ENCODE measurements at places on chromosomes 11 and 22.

GRCh38 chr11:70763606-70764005 is 365.3 kb downstream of the CTTN start:
- DNase-seq, result no peak

- no peak for DNase-seq
Measured at GRCh38 chr11:47941907-47942558, 38.3 kb upstream of the PTPRJ start.

- DNase-seq, result no peak
Measured at GRCh38 chr22:22798232-22798616, 89.4 kb upstream of the IGLL5 start.

GRCh38 chr22:37907036-37907954 is 1.2 kb downstream of the MICALL1 start:
- DNase-seq, result no peak

DNA sequence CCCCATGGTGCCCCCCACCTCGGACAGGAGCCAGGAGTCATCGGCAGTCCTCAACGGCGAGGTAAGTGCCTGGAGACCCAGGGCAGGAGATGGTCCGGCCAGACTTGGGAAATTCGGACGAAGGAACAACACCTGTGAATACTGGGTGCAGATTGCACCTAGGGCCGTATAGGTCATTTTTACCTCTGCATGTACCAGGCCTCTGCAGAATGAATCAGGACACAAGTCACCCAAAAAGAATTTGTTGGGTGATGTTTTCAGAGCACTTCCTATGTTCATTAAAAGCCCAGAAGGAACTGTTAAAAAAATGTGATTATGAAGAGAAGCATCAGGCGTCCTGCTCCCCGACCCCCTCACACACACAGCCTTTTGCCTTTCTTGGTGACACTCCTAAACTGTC is 93.9 kb downstream of the C11orf91 start:
- DNase-seq, result no peak

- DNase-seq, result no peak
Measured at GRCh38 chr11:61718621-61719302, 33.7 kb upstream of the MYRF start.

DNA sequence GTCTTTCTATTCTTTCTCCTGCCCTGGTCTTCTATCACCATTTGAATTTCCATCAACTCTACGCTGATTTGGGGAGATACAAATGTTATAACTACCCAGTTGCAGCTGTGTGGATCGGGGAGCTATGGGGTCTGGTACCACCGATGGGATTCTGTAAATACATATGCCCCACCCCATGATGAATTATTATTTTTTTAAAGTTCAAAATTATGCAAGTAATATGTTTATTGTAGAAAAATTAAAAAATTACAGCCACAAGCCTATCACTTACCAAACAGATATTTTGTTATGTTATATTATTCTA is 52.4 kb upstream of the CLMP start:
- DNase-seq, result no peak

GRCh38 chr11:196786-197731 is 4.2 kb downstream of the SCGB1C1 start:
- no peak for DNase-seq

DNA sequence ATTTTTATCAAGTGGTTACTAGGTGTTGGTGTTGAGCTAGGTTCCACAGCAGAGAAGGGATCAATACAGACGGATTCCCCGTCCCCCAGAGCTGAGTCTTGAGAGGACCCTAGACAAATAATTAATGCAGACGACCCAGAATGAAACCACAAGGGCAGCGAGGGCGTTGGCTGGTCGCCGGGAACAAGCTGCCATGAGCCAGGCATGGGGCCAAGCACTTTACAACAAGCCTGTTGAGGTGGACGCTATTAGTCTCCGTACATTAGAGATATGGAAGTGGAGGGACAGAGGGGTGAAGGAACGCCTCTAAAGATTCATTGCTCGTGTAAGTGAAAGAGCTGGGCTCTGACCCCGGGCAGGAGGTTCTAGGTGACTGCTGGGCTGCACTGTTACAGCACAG is 77.1 kb upstream of the EIF3D start:
- DNase-seq, result no peak

DNA sequence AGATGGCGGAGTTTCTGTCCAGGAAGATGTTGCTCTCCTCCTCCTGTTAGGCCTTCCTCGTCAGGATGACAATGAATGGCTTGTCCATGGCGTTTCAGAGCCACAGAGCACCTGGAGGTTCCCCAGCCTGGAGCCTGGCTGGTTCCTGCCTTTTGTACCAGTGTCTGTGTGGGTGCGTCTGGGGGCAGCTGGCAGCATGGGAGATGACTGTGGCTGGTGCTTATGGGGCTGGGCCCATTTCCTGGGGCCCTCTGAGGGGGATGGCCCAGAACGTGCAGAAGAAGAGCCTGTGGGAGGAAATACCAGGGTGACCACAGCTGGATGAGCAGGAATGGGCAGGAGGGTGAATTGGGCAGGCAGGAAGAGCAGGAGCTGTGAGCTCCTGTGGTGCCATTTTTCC is 6.7 kb downstream of the SLC37A2 start:
- DNase-seq, result no peak

GRCh38 chr22:40251106-40251505 is 73.4 kb downstream of the TNRC6B start:
- DNase-seq, result no peak

GRCh38 chr11:118277312-118277711 is 13.2 kb upstream of the MPZL2 start:
- DNase-seq, result no peak

GRCh38 chr11:109236188-109236587 is 185.8 kb upstream of the C11orf87 start:
- DNase-seq, result no peak

DNA sequence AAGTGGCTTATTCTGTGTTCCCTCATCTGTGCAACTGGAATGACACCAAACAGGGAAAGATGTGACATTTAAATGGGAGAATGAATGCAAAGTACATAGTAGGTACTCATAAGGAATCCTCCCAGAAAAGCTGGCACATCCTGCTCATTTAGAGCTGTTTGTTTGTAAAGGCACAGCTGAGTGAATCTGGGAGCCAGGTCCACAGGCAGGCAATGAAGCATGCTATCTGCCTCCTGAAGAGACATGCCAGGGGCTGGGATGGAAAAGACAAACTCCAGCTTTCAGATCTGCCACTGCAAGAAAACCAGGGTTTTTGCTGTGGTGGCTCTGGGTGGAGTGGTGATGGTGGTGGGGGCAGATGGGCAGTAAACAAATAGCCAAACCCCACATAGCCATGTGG is 150.1 kb downstream of the TENM4 start:
- no peak for DNase-seq

DNA sequence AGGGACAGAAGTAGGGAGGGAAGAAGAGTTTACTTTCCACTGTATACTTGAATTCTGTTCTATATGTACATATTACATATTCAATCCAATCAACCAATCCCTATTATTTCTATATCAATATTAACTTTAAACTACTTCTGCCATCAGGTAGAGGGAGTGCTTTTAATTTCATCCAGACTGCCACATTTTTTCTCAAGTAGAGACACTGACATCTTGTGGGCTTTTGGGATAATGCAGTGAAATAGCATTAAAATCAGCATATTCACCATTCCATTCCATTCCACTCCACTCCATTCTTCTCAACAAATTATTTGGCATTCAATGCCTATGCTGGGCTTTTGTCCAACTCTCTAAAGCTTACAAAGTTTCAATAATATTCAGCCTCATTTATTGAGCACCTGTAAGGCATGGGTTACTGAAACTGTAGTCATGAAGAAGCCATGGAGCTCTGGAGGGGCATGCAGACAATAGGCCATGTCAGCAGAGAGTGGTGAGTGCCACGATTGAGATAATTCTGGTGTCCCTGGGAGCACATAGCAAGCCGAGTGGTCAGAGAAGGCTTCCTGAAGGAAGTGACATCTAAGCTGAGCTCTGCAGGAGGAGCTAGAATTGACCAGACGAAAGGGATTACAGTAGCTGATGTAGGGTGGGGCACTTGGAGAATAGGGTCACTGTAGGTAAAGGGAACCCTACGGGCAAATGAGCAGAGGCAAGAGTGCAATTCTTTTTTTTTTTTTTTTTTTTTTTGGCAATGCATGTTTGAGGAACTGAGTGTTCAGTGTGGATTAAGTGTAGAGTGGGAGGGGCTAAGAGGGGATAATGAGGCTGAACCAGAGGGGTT is 12.8 kb upstream of the CLPB start:
- no peak for DNase-seq
